ENCODE measurements at places on chromosomes 3 and 15.
A peak's percentile ranks its signal among the peaks of the same experiment; 100 is the strongest.

GRCh38 chr15:47384341-47384740 lies 333.0 kb upstream of the SEMA6D start:
- DNase-seq = no peak

- no peak for DNase-seq
Measured at GRCh38 chr15:97521381-97522285, 438.9 kb upstream of the ARRDC4 start.

DNA sequence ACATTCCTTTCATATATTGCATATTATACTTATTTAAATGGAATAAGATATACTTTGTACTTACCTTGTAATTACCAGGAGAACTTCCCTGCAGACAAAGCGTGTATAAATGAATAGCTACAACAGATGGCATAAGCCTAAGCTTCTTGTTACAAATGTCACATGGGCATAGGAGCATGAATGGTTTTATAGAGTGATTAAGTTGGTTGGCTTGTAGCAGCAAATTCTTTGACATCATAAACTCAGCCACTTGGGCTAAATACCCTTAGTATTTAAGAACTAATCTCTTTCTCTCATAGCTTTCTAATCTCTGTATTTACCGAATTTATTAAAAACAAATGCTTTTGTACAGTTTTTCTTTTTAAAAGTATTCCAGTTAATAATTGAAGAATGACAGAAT lies at the start of gene UBAP1L:
Gene UBAP1L (minus strand): TSS at position 115 of the 400 bp plus-strand sequence. CDS start 8,985 bp downstream, outside the sequence.
- no peak for DNase-seq

GRCh38 chr3:14921811-14922705 lies 25.3 kb upstream of the NR2C2 start:
- no peak for DNase-seq

DNA sequence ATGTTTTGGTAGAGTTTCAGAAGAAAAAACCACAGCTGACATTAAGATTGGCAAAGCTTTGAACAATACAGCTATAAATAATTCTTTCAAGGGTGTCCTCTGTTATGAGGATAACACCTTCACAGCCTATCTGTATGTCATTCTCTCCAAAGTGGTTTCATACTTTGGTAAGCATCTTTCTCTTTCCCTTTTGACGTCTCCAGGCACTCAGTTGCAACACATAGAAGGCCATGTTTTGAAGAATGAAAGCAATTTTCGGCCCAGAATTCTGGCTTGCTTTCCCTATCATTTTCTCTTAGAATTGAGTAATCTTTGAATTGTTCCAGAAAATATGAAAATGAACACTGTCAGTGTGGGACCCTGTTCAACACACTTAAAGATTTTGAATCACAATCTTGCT lies 200.0 kb upstream of the CBLB start:
- no peak for DNase-seq

DNA sequence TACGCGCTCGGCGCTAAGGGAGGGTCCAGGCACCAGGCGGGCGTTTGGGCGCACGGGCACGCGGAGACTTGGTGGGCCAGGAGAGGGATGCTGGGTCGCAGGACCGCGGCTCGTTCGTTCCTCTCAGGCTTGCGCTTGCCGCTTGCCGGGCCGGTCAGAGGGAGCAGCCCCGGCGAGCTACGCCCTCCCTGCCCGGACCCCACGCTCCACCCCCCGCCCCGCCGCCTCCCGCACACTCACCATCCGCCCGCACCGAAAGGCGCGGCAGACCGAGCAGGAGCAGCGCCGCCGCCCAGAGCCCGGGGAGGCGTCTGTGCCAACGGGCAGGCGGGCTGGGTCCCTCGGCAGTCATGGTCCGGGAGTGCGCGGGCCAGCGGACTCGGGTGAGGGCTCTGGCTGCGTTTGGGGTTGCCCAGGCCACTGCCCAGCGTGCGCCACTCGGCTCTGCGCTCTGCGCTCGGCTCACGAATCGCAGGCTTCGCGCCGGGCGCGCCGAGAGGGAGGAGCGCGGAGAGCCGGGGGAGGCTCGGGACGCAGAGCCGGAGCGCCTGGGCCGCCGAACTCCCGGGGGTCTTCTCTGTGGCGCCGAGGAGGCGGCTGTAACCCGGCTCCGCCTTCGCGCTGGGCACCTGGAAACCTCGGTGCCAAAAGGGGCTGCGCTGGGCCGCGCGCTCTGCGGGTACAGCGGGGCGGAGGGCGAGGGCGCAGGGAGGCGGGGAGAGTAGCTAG lies at the start of gene SUSD5:
Gene SUSD5 (minus strand): TSS at position 365 of the 729 bp plus-strand sequence. CDS start 13 bp downstream, at position 352.
- DNase-seq = no peak

GRCh38 chr15:29003191-29003839 lies 117.5 kb downstream of the APBA2 start:
- DNase-seq = no peak

GRCh38 chr15:96542130-96542770 lies 211.8 kb downstream of the NR2F2 start:
- DNase-seq = no peak

- no peak for DNase-seq
Measured at GRCh38 chr3:152051501-152052404, 178.3 kb downstream of the SUCNR1 start.

- no peak for DNase-seq
Measured at GRCh38 chr3:69197455-69197854, 75.1 kb upstream of the LMOD3 start.

- DNase-seq = no peak
Measured at GRCh38 chr3:37474901-37475331, 300.5 kb upstream of the LRRFIP2 start.

- no peak for DNase-seq
Measured at GRCh38 chr3:133588035-133588434, 14.5 kb downstream of the CDV3 start.

GRCh38 chr3:107426223-107426622 lies 49.0 kb downstream of the CCDC54 start:
- DNase-seq = no peak

- no peak for DNase-seq
Measured at GRCh38 chr3:135650309-135650708, 315.2 kb upstream of the PPP2R3A start.

GRCh38 chr3:42699511-42699971 lies 3.1 kb downstream of the HHATL start:
- peak; percentile 9 for DNase-seq

DNA sequence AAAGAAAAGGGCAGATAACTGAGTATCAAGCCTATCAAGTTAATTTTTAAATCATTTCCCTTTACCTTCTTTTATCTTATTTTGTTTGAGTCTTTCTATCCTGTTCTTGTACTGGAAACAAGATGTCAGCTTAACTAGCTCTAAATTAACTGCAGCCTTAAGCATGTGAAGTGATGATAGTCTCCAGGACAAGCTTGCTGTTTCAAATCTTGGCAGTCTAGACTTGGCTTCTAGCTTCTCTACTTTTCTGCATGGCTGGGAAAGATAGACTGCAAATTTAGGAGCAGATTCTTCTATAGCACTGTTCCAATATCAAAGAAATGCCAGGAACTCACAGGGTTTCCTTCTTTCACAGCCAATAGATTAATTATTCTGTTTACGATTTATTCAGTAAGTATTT lies 1034.4 kb downstream of the TUSC7 start:
- DNase-seq = no peak

DNA sequence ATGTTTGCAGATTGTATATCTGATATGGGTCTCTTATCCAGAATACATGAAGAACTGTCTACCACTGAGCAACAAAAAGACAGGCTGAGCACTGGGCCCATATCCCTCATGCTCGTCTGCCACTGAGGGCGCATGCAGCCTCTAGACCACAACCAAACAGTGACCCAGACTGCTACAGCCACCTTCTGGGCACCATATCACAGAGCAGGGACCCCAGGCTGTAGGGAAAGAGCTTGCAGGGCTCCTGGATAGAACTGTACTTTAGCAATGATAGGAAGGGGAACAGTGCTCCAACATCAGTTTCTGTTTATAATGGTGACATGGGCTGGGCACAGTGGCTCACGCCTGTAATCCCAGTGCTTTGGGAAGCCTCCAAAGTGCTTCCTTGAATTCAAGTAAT lies 40.2 kb upstream of the TMEM87A start:
- DNase-seq = no peak

DNA sequence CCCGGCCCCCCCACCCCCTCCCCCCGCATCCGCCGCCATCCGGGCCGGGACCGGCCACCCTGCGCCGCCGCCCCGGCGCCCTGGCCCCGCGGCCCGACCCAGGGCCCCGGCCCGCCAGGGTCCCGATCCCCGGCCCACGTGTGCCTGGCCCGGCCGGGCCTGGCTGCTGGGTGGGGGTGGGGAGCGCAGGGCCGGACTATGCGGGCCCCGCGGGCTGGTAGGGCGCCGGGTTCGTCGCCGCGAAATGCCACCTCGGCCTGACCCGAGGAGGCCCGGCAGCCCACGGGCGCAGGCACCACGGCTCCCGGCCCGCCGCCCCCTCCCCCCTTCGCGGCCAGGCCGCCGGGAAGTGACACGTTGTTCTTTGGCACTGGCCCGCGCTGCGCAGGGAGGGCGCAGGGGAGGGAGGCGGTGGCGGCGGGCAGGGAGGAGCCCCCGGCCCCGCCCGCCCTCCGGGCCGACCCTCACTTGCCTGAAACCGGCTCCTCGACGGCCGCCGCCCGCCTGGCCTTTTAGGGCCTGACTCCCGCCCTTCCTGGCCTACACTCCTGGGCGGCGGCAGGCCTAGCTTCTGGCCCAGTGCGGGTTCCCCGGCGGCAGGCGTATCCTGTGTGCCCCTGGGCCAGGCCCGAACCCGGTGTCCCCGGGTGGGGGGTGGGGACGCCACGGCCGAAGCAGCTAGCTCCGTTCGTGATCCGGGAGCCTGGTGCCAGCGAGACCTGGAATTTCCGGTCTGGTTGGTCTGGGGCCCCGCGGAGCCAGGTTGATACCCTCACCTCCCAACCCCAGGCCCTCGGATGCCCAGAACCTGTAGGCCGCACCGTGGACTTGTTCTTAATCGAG lies 515 bp downstream of the EIF4G1 start:
- DNase-seq = peak; percentile 88

GRCh38 chr3:77392181-77392580 lies 352.3 kb downstream of the ROBO2 start:
- no peak for DNase-seq

GRCh38 chr15:55823699-55824340 lies 80.9 kb upstream of the PRTG start:
- DNase-seq = no peak

GRCh38 chr3:126896968-126897367 lies 85.9 kb upstream of the PLXNA1 start:
- peak; percentile 31 for DNase-seq

- no peak for DNase-seq
Measured at GRCh38 chr3:128195369-128195768, 42.1 kb downstream of the EEFSEC start.

GRCh38 chr3:165439765-165440164 lies 243.6 kb upstream of the SLITRK3 start:
- DNase-seq = no peak

DNA sequence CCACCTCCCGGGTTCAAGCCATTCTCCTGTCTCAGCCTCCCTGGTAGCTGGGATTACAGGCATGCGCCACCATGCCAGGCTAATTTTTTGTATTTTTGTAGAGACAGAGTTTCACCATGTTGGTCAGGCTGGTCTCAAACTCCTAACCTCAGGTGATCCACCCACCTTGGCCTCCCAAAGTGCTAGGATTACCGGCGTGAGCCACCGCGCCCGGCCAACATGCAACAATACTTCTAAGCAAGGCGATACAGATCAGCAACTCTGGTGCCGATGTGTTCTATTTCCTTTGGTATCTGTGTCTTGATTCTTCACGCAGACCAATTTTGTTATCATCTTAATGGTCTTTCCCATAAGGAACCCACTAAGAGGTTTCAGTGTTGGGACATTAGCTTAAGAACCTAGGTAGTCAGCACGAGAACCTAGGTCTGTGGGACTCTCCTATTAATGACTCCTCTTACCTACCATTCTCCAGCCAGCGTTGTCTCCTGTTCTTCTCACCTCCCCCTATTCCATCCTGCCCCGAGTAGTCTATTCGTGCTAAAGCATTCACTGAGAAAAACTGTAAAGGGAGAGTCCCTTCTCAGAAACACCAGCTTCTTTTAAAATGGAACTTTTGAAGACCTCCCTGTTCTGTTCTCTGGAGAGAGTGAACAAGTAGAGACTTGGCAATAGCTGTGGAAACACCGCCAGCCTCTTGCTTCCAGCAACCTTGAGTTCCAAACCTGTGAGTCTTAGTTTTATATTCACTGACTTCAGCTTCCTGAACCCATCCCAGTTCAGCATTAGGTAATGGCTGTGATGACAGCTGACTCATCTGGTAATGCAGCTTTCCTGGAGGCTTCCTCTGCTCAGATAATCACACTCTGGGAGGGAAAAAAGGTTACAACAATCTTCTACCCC lies 61.2 kb downstream of the TSC22D2 start:
- DNase-seq = peak; percentile 70

GRCh38 chr15:51200792-51201191 lies 106.1 kb upstream of the TNFAIP8L3 start:
- DNase-seq = no peak

GRCh38 chr3:79994397-79994796 lies 226.6 kb upstream of the ROBO1 start:
- DNase-seq = no peak

- DNase-seq = no peak
Measured at GRCh38 chr3:139307072-139307491, 36.7 kb upstream of the MRPS22 start.

- no peak for DNase-seq
Measured at GRCh38 chr15:90219421-90220141, 14.2 kb downstream of the CIB1 start.

GRCh38 chr15:95994418-95994817 lies 336.1 kb upstream of the NR2F2 start:
- DNase-seq = no peak

DNA sequence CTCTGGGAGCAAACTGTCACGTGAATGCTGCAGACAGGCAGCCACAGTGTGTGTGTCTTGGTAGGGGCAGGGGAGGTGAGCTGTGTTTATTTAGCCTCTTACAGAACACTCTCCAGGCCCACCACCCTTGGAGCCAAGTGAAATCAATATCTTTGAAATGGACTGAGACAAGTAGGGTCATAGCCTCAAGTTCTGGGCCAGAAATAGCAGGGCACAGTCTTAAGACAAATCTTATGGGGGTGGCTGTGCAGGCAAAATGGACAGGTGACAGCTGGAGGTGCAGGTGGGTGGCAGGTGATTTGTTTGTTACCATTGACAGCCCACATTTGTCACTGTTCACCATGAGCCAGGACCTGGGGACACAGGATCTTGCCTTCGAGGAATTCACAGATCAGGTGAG lies 93.6 kb upstream of the NMNAT3 start:
- no peak for DNase-seq

DNA sequence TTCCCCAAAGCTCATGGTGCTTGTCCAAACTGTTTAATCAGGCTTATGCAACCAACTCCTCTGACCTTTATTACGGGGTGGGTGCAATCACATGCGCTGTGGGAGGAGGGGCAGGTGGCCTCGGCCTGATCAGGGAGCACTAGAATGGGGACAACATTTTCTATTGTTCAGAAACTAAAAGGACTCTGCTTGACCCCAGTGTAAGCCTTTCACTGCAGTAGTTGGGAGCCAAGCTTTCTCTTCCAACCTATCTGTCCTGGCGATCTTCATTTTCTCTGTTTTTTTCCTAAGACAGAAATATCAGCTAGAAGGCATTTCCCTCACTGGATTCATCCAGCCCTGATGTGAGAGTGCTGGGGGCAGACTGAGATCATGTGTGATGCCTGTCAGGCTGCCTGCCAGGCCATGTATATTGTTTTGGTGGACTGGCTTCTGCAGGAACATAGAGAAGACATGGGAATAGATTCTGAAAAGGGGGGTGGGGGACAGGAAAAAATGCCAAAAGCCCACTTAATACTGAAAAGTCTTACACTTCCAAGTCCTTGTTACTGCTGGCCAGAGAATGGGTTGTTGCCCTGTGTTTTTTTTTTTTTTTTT lies 627.0 kb upstream of the TBL1XR1 start:
- peak; percentile 85 for DNase-seq

All from tibial artery (tissue), 4 donors.